ENCODE measurements at places on chromosomes 2 and 18. TPM values are rescaled to one million over a fixed set of nuclear protein-coding genes. Genes with fewer than 3 reads are reported as not detected.

The MC5R gene
- not detected for total RNA-seq

The SGPP2 gene
- not detected for total RNA-seq

The CRACDL gene
- 1.3 TPM for total RNA-seq

The UGT1A8 gene
- not detected for total RNA-seq

The C1GALT1C1L gene
- not detected for total RNA-seq

The PTPRM gene
- total RNA-seq = 105 TPM

The CXCR1 gene
- not detected for total RNA-seq

The COX7A2L gene
- 103 TPM for total RNA-seq

The STARD6 gene
- total RNA-seq = not detected

The SMYD1 gene
- total RNA-seq = not detected

The STRADB gene
- 23.7 TPM for total RNA-seq

The DPP10 gene
- total RNA-seq = not detected

The PHOSPHO2 gene
- total RNA-seq = 4.8 TPM

The FAM124B gene
- not detected for total RNA-seq

The MYO1B gene
- total RNA-seq = 91.1 TPM

The SLC4A5 gene
- 2.3 TPM for total RNA-seq

All from osteocyte (in vitro differentiated cells).